ENCODE measurements at places on chromosomes 1 and 21.

GRCh38 chr1:47983691-47984090 lies 13.5 kb downstream of the TRABD2B start:
- H3K36me3 ChIP-seq, result no peaks in the 10 kb centered on the region
- peaks cover 37% of the 10 kb centered on the region for H3K4me1 ChIP-seq
- peaks cover 35% of the 10 kb centered on the region for H3K27me3 ChIP-seq
- no peak for DNase-seq

DNA sequence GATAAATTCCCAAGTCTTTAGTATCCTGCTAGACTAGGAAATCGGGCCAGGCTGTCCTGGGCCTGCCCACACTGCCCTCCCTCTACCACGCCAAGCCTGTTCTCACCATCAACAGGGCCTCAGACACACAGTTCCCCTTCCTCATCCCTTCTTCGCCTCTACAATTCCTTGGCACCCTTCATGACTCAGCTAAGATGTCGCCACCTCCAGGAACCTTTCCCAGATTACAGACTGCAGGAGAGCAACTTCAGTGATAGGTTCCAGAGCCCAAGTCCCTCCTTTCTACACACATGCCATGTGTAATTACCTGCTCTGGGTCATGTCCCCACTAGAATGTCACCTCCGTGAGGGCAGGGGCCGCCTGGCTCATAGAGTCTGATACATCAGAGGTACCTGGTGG lies 3.3 kb downstream of the RIMS3 start:
- H3K4me3 ChIP-seq, result no peak overlapping the region
- peaks cover 10% of the 10 kb centered on the region for H3K4me1 ChIP-seq
- no peak overlapping the region for H3K27ac ChIP-seq
- DNase-seq, result no peak
- H3K27me3 ChIP-seq, result no peaks in the 10 kb centered on the region

GRCh38 chr1:159968901-159969300 lies 14.9 kb upstream of the SLAMF9 start:
- H3K27ac ChIP-seq, result no peak overlapping the region
- DNase-seq, result no peak
- no peaks in the 10 kb centered on the region for H3K36me3 ChIP-seq
- H3K4me3 ChIP-seq, result no peak overlapping the region
- H3K27me3 ChIP-seq, result no peaks in the 10 kb centered on the region

DNA sequence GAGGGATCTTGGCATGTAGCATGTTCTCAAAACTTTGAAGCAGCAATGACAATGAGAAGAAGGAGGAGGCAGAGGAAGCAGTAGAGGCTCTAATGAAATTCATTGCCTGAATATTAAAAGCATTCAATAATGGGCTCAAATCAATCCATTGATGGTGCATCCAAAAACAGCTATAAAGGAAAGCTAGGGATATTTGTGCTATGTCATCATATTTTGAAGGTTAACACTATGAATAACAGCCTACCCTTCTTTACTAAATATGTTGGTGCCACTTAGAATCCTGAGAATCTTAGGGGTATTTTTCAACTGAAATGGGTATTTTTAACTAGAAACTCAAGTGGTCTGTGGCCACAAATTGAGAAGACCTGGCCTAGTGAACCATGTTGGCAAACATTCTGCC lies 153.7 kb downstream of the SETD4 start:
- no peaks in the 10 kb centered on the region for H3K4me1 ChIP-seq
- no peaks in the 10 kb centered on the region for H3K36me3 ChIP-seq
- no peak overlapping the region for H3K27ac ChIP-seq
- H3K4me3 ChIP-seq, result no peak overlapping the region

DNA sequence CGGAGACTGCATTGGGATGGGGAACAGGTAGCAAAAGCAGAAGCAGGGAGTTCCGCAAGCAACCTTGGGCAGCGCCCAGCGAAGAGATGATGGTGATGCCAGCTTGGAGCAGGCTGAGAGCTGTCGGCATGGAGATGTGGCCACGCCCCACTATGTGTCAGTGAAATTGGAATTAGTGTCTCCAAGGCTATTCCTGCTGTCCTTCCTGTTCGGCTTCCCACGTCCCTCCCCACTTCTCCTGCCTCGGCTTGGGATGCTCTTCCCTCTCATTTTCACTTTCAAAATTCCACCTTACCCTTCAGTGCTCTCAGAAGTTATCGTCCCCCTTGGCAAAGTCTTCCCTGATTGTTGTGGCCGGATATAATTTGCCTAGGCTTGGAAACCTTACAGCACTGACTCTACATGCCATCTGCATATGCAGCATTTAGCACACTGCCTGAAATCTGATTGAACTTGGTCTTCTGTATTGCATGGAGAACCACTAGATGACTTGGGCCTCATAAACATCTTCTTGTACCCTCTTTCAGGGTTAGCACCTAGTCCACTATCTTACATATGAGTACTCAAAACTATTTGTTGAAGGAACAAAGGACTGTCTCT lies 270.7 kb upstream of the RUNX1 start:
- H3K27me3 ChIP-seq, result no peaks in the 10 kb centered on the region
- H3K4me1 ChIP-seq, result no peaks in the 10 kb centered on the region
- no peaks in the 10 kb centered on the region for H3K36me3 ChIP-seq
- H3K27ac ChIP-seq, result no peak overlapping the region
- no peak for DNase-seq

DNA sequence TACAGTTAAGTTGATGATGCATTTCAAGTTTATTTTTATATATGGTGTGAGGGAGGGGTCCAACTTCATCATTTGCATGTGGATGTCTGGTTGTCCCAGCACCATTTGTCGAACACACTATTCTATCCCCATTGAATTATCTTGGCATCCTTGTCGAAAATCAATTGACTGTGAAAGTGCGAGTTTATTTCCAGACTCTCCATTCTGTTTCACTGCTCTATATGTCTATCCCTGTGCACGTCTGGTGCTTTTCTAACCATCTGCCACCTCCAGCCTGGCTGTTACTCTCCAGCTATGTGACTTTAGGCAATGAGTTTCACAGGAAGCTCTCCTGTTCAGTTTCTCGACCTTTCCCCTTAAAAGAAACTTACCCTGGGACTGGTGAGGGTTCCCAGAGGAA lies 137.1 kb upstream of the KLHDC7A start:
- no peaks in the 10 kb centered on the region for H3K36me3 ChIP-seq
- no peaks in the 10 kb centered on the region for H3K4me1 ChIP-seq
- H3K4me3 ChIP-seq, result no peak overlapping the region
- DNase-seq, result no peak
- H3K27ac ChIP-seq, result no peak overlapping the region

DNA sequence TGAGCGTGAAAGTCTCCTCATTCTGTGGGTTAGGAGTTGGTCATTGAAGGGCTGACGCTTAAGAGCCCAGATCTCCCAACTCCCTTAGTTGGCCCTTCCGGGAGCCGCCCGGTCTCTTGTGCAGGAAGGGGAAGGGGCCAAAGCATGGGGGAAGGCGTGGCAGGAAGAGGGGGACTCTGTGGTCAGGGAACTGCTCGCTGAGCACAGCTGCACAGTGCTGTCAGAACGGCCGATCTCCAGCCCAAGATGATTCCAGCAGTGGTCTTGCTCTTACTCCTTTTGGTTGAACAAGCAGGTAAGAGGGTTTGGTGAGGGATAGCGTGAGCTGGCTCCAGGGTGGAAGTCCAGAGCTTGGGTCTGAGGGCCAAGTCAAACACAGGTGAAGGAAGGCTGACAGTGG lies at the start of gene FCER1G:
TSS of gene FCER1G (plus strand) at position 220 of the 400 bp plus-strand sequence. CDS start at position 247, 27 bp downstream.
- H3K27me3 ChIP-seq, result no peaks in the 10 kb centered on the region
- H3K27ac ChIP-seq, result peak within 1 kb of the TSS; percentile 0
- H3K4me1 ChIP-seq, result peaks cover 7% of the 10 kb centered on the region
- peak within 1 kb of the TSS; percentile 50 for H3K4me3 ChIP-seq
- DNase-seq, result no peak
- H3K36me3 ChIP-seq, result peaks cover 42% of the 10 kb centered on the region

DNA sequence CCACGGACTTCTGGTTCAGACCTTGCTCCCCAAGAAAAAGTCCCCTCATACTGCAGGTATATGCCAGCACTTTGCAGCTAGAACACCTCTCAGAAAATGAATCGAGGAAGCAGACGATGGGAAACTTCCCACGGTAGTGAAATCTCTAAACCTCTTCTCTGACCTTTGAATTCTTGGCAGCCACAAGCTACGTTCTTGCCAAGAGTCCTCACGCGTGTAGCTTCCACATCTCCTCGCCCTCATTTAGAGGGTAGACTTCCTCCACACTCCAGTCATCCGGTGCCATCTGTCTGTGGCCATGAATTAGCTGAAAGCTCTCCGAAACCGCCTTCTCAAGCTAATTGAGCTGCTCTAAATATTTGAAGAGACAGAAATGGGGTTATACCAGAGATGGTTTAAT lies 127.8 kb downstream of the RGS7 start:
- H3K36me3 ChIP-seq, result no peaks in the 10 kb centered on the region
- H3K4me3 ChIP-seq, result no peak overlapping the region
- DNase-seq, result no peak
- no peaks in the 10 kb centered on the region for H3K4me1 ChIP-seq
- no peaks in the 10 kb centered on the region for H3K27me3 ChIP-seq
- no peak overlapping the region for H3K27ac ChIP-seq

GRCh38 chr21:42016364-42016985 lies 6.3 kb upstream of the ZBTB21 start:
- no peak for DNase-seq
- H3K36me3 ChIP-seq, result no peaks in the 10 kb centered on the region
- H3K4me3 ChIP-seq, result no peak overlapping the region
- H3K27ac ChIP-seq, result no peak overlapping the region
- H3K27me3 ChIP-seq, result no peaks in the 10 kb centered on the region

DNA sequence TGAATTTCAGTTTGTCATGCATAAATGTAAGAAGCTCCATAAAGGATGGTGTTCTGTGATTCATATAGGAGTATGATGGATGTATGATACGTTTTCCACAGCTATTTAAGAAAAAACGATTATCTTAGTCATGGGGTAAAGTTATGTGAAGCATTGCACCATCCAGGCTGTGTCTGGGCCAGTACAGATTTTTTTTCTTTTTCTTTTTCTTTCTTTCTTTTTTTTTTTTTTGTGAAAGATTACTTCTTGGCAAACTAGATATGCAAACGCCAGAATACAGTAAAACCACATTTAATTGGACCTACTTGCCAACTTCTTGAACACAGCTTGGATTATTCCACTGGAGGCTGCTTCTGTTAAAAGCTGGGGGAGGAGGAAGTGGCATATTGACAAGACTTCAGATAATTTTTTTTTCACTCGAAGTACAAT lies 14.9 kb downstream of the ZBTB18 start:
- H3K4me1 ChIP-seq, result peaks cover 22% of the 10 kb centered on the region
- H3K27me3 ChIP-seq, result no peaks in the 10 kb centered on the region
- H3K36me3 ChIP-seq, result no peaks in the 10 kb centered on the region
- H3K4me3 ChIP-seq, result no peak overlapping the region
- DNase-seq, result no peak

DNA sequence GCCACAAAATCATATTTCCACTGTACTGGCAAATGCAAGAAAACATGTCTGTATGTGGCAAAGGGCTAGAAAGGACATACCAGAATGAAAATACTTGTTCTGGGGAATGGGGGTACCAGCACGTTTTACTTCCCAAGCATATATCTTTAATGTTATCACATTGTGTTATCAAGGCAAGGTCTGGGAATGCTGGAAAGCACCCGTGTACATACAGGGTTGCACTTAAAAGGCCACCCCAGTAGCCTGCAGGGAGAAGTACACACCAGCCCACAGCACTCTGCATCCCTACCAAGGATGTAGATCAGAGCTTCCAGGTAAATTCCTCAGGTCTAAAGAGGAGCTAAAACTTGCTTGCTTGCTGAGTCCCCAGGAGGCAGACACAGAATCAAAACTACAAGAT lies 381.8 kb downstream of the RRAGC start:
- H3K27me3 ChIP-seq, result no peaks in the 10 kb centered on the region
- H3K27ac ChIP-seq, result no peak overlapping the region
- DNase-seq, result no peak
- no peaks in the 10 kb centered on the region for H3K36me3 ChIP-seq

- H3K4me3 ChIP-seq, result no peak overlapping the region
- H3K4me1 ChIP-seq, result peaks cover 9% of the 10 kb centered on the region
- H3K27ac ChIP-seq, result no peak overlapping the region
- no peak for DNase-seq
- H3K27me3 ChIP-seq, result no peaks in the 10 kb centered on the region
Observed at GRCh38 chr21:44767834-44768831, 33.5 kb downstream of the UBE2G2 start.

DNA sequence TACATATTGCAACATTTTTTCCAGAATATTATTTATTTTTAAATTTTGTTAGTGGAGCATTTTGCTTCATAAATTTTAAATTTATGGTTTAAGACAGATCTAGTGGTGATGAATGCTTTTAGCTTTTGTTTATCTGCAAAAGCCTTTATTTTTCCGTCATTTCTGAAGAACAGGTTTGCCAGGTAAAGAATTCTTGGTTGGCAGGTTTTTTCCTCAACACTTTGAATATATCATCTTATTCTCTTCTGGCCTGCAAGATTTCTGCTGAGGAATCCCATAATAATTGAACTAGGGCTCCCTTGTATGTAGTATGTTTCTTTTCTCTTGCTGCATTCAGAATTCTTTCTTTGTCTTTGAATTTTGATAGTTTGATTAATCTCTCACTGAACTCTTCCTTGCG lies 50.8 kb upstream of the SAMD13 start:
- no peak overlapping the region for H3K27ac ChIP-seq
- no peak for DNase-seq
- no peak overlapping the region for H3K4me3 ChIP-seq
- no peaks in the 10 kb centered on the region for H3K4me1 ChIP-seq

DNA sequence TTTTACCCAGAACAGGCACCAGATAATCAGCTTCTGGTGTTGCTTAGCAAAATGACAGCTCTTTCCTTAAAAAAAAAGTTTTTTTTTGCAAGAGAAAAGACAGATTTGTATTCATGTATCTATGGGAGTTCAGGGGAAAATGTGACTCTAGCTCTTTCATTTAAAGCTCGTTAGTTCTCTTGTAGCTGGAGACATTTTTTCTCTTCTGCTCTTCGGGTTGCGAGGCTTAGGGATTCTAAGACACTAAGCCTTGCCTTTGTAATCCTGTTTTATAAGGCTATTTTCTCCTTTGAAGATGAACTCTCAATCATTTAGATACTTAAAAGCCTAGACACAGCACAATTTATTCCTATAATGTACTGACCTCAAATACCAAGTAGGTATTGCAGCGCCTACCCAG lies 40.3 kb upstream of the EDARADD start:
- H3K4me1 ChIP-seq, result no peaks in the 10 kb centered on the region
- no peak for DNase-seq
- H3K36me3 ChIP-seq, result no peaks in the 10 kb centered on the region
- H3K4me3 ChIP-seq, result no peak overlapping the region

GRCh38 chr1:205091043-205091740 lies 6.9 kb upstream of the TMEM81 start:
- peaks cover 19% of the 10 kb centered on the region for H3K36me3 ChIP-seq
- H3K4me1 ChIP-seq, result no peaks in the 10 kb centered on the region
- no peak overlapping the region for H3K27ac ChIP-seq

DNA sequence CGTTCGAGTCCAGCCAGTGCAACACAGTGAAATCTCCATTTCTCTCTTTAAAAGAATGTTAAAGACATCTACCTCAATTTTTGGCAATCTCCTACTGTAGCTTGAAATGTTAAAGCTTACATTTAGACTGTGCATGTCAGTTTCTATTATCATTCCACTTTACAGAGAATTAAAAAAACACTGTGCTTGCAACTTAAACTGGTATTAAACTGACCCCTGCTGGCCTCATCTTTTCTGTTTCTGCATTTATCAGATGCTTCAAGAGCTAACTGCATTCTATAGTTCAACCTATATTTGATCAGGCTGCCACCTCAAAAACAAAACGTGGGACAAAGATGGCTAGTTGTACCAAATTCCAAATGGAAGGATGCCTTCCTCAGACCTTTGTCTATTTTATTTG lies 226.5 kb downstream of the SMYD3 start:
- H3K4me1 ChIP-seq, result no peaks in the 10 kb centered on the region
- no peak for DNase-seq
- no peak overlapping the region for H3K27ac ChIP-seq
- H3K36me3 ChIP-seq, result no peaks in the 10 kb centered on the region
- no peaks in the 10 kb centered on the region for H3K27me3 ChIP-seq

Data from esophagus squamous epithelium (tissue), 5 donors.